CD4-positive, CD25-positive, alpha-beta regulatory T cell (primary cell): ENCODE measurements at places on chromosomes 2 and 18. TPM values are rescaled to one million over a fixed set of nuclear protein-coding genes. Genes with fewer than 3 reads are reported as not detected.

ASPRV1 gene
- 1.7 TPM for total RNA-seq

BCL2L11 gene
- total RNA-seq, result 96.0 TPM

GAREM1 gene
- total RNA-seq, result 0.05 TPM

DCC gene
- not detected for total RNA-seq

VWA3B gene
- not detected for total RNA-seq

TNFAIP6 gene
- total RNA-seq, result not detected

PTCD3 gene
- 147 TPM for total RNA-seq

PASK gene
- total RNA-seq, result 160 TPM

RPRM gene
- 0.44 TPM for total RNA-seq

CDCA7 gene
- 12.9 TPM for total RNA-seq

RFTN2 gene
- not detected for total RNA-seq

MEP1B gene
- 0.42 TPM for total RNA-seq

DSC3 gene
- not detected for total RNA-seq

TYW5 gene
- total RNA-seq, result 14.1 TPM

VAMP5 gene
- total RNA-seq, result 54.8 TPM

GALNT14 gene
- total RNA-seq, result not detected

FRZB gene
- not detected for total RNA-seq

CCDC148 gene
- not detected for total RNA-seq

MLPH gene
- 0.47 TPM for total RNA-seq
